HT1080 (cell line): ENCODE measurements at places on chromosomes 3 and 15. TPM values are rescaled to one million over a fixed set of nuclear protein-coding genes. Genes with fewer than 3 reads are reported as not detected.
A peak's percentile ranks its signal among the peaks of the same experiment; 100 is the strongest.

MORC1 gene
- total RNA-seq, result 0.11 TPM in 1 of 2 replicates, not detected in the other

ATP13A4 gene
- total RNA-seq, result not detected in 2 replicates

TLR9 gene
- not detected in 2 replicates for total RNA-seq

KLF15 gene
- 0.13 and 0.20 TPM in 2 replicates for total RNA-seq

- peak; percentile 77 for DNase-seq
Measured at GRCh38 chr3:66675366-66675765, 174.5 kb upstream of the LRIG1 start.

- no peak for DNase-seq
Measured at GRCh38 chr3:196625331-196625730, 14.2 kb upstream of the NRROS start.

DNA sequence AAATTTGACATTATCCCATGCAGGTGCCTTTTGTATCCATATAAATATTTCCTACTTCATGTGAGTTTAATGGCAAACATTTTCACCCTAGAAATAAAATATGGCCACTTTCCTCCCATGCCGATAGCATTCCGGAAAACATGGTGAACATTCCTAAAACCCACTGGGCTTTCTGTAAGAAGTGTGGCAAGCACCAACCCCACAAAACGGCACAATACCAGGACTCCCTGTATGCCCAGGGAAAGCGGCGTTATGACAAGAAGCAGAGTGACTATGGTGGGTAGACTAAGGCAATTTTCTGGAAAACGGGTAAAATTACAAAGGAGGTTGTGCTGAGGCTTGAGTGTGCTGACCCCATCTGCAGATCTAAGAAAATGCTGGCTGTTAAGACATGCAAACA lies 7.6 kb downstream of the ANXA2 start:
- DNase-seq, result peak; percentile 16
